ENCODE measurements at places on chromosomes 5 and 9.

- no peak for DNase-seq
These were observed 62.0 kb downstream of the ANKRD33B start for GRCh38 chr5:10625700-10626472.

DNA sequence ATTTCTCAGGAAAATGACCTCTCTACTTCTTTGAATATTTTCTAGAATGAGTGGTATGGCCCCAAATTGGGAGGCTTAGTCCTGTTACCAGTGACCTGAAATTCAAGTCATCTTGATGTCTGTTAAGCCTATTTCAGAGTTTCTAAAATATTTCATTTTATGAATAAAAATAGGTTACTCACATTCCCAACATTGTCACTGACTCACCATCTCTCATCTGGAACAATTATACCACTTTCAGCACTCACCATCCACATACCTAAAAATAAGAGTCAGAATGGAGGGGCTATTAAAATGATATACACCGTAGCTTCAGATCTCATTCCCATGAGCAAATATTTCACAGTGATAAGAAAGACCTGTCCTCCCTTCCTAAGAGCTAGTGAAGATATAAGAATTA, 71.8 kb downstream of the KIAA1958 start:
- no peak for DNase-seq

DNA sequence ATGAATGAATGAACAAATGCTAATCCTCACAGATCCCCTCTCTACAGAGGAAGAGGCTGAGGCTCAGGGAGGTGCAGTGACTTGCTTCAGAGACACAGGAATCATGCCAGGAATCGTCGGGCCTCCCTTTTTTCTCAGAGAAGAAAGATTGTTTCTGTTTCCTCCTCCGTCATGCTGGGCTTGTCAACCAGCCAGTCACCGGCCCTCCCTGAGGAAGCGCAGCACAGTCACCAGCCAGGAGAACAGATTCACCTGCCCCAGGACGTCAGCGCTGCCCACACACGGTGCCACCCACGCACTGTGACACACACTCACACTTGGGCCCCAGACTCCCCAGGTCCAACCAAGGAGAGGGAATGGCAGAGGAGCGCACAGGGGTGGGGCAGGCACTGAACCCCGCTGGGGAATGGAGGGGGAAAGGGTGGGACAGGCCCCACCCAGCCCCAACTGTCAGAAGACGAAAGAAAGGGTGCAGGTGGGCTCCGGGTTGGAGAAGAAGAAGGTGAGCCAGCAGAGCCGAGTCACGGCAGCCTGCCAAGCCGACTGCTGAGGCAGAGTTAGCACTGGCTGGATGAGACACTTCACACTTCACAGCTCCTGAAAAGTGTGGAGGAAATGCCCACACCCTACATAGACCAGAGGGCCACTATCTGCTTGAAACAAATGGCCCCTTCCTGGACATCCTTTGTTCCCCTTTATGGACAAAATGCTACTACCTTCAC, 13.8 kb upstream of the ERGIC1 start:
- DNase-seq = peak; percentile 48

DNA sequence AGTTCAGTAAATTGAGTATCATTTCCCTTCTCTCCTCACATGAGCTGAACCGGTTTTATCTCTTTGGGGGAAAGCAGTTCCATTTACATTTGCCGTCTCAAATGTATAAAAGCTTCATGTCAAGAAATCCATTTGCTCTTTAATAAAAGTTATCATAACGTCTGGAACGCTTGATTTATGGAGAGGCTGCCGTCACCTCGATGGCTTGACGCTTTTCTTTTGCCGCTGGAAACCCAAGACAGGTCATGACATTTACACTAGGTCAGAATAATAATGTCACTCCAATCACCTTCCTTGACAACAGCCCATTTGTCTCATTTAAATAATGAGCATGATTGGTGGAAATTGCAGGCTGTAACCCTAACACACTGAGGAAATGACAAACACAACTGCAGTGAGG, 443.4 kb downstream of the IRX1 start:
- no peak for DNase-seq

GRCh38 chr5:53501054-53501453, 20.6 kb downstream of the FST start:
- no peak for DNase-seq

DNA sequence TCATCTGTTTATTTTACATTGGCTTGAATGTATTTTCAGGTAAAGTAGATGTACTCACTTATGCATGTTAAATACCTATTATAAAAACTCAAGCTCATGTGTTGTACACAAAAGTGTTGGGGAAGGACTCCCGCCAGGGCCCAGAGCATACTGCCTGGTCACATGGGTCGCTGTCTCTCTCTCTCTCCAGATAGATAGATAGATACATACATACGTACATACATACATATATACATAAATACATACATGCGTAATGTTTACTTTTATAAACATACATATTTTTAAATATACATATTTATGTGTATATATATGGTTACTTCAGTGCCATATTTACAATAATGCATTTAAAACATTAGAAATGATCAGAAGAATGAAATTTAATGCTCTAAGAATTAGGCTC, 24.7 kb downstream of the ASPN start:
- no peak for DNase-seq

DNA sequence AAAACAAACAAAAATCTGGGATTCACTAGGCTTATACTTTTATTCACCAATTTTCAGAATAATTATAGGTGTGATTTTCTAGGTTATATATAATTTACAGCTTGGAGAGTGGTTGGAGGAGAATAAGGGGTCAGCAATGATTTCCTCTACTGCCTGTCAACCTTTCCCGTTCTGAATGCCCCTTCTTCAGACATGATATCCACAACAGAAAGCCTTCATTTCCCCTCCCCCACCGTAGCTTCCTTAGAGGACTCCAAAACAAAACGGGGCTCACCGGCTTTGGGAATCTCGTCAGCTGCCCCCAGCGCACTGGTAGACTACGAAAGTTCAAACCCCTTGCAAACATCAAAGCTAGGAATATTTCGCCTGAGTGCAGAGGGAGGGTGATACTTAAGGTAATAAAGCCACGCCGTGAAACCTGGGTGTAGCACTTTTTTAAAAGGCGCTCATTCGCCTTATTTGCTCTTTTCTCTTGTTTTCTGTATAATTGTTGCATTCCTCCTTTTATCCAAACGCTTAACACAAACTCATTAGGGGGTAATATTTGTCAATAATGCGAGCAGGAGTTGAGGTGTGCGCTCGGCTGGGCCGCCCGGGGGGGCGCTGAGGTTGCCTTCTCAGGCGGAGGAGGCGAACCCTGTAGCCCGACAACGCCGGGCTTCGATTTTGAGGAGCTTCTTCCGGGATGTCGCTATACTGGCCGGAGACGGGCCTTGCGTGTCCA, 2.4 kb downstream of the OTP start:
- DNase-seq = no peak

- DNase-seq = no peak
These were observed 8.7 kb downstream of the UBQLN1 start for GRCh38 chr9:83698976-83699585.

DNA sequence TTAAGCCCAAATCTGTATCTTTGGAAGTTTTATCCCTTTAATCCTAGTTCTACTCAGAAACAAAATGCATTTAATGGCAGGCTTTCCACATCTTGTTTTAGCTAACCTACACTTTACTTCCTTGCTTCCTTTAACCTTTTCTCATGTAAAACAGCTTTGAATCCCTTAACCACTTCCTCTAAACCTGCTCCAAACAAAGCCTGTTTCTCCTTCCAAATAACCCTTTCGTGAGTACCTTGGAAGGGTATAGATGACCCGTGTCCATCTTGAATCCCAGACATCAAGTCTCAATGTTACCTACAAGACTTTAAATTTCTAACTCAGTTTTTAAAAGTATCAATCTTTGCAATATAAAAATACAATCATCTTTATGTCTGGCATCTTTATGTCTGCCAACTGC, 78.4 kb downstream of the DROSHA start:
- no peak for DNase-seq

DNA sequence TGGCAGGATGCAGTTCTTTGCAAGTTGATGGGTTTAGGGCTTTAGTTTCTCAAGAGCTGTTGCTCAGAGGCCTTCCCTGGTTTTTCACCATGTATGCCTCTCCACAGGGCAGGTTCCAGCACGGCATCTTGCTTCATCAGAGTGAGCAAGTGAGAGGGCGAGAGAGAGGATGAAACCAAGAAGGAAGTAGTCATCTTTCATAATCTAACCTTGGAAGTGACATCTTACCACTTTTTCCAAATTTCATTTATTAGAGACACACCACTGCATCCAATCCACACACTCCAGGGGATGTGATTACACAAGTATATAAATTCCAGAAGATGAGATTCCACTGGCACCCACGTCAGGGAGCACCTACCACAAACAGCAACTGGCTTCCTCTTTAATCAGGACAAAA, 294.4 kb downstream of the MARCHF11 start:
- no peak for DNase-seq

DNA sequence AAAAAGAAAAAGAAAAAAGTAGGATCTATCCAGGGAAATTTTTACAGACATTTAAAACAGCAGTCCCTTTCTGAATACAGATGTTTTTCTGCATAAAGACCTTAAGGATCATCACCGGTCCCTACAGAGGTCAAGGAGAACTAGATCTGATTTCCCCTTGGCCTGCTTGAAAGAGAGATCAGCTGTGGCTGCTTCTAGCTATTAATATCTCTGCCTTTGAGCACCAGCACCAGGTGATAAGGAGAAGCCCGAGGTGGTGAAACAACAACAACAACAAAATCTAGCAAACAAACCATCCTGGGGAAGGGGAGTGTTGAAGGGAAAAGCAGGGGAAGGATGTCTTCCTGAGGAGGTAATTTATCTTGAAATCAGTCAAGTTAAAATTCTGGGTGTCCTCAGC, 42.1 kb downstream of the ZNF366 start:
- DNase-seq = no peak

DNA sequence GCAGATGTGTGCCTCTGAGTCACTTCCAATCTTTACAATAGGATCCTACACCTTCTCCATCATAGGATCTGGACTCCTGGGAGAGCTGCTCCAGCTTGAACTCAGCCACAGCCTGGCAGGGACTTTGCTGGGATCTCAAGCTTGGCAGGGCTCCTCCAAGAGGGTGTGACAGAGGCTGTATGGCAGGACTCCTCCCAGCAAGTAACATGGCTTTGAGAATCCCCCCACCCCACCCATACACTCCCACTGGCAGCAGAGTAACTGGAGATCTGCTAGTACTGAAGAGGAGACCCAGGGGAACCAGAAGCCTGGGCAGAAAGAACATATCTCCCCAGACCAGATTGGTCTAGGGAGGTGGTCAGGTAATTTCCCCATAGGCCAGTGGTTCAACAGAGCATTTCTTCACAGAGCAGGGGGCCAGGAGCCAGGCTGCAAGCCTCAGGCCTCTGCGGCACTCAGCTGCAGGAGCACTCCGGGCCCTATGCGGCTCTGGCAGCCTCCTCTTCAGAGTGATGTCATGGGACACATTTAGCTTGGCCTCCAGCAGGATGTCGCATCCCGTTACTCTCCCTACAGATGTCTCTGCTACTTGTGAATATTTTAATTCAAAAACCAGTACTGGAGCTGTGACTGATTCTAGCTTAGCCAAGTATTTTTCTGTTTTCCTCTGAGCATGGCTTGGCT, 1.7 kb upstream of the ACSL6 start:
- no peak for DNase-seq

GRCh38 chr9:113990975-113991471, 87.1 kb downstream of the AMBP start:
- no peak for DNase-seq

- no peak for DNase-seq
These were observed 13.7 kb downstream of the NOTCH1 start for GRCh38 chr9:136531904-136532798.

- DNase-seq = no peak
These were observed 53.7 kb upstream of the FABP6 start for GRCh38 chr5:160175438-160176218.

DNA sequence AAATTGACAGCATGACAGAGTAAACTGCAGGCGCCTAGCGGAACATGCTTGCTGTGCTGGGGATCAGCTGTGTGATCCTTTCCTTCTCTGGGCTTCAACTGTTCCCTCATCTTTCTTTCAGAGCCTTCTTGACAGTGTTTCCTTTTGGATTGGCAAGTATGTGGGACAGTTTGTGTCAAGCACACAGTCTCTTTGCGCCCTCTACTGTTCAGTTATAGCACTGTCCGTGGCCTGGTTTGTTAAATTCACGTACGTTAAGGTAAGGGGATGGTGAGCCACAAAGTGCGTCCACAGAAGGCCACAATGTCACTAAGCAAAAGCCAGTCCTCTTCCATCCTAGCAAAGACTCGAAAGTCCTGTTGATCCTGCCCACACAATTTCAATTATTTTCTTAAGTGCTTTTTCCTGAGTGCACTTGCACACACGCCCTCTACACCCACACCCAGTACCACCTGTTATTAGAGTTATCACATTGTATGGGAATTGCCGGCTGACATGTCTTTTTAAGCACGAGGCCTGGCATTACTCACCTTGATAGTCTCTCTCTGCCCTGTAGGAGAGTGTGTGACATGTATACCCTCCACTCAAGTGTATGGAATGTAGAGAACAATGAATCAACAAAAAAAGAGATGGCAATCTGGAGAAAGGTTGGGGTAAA, 22.5 kb upstream of the PTPN3 start:
- peak; percentile 3 for DNase-seq
